ENCODE measurements at places on chromosomes 4 and X.

GRCh38 chr4:102825261-102826091, 1.9 kb downstream of the UBE2D3 start:
- peaks cover 38% of the 10 kb centered on the region for H3K4me1 ChIP-seq
- peaks cover 17% of the 10 kb centered on the region for H3K27me3 ChIP-seq
- DNase-seq = peak; percentile 48
- peaks cover 12% of the 10 kb centered on the region for H3K36me3 ChIP-seq

- no peak overlapping the region for H3K4me3 ChIP-seq
- peaks cover 30% of the 10 kb centered on the region for H3K4me1 ChIP-seq
- peaks cover 65% of the 10 kb centered on the region for H3K36me3 ChIP-seq
- no peak overlapping the region for H3K27ac ChIP-seq
Observed at GRCh38 chr4:152815078-152815477, 35.3 kb downstream of the ARFIP1 start.

DNA sequence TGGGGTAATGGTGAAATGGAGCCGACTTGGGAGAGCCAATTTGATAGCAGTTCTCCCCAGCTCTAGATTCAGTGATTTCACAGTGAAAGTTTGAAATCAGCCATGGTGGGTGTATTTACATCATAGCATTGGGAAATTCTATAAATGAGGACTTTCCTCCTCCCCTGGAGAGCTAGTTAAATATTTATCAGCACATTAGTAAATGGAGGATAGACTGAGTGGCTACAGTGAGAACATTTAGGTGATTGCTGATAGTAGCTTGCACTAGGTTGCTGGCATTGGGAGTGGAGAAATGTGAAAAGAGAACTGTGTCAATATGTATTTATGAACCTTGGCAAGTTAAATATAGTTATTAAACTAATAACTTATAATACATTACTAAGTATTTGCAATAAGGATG, 347.3 kb downstream of the CCSER1 start:
- H3K36me3 ChIP-seq = no peaks in the 10 kb centered on the region
- no peak overlapping the region for H3K4me3 ChIP-seq
- DNase-seq = no peak
- H3K27ac ChIP-seq = no peak overlapping the region
- no peaks in the 10 kb centered on the region for H3K4me1 ChIP-seq

- H3K27ac ChIP-seq = no peak overlapping the region
- H3K4me1 ChIP-seq = peaks cover 28% of the 10 kb centered on the region
- peaks cover 3% of the 10 kb centered on the region for H3K27me3 ChIP-seq
- no peak for DNase-seq
- no peaks in the 10 kb centered on the region for H3K36me3 ChIP-seq
Observed at GRCh38 chr4:158538911-158539310, 17.2 kb downstream of the RXFP1 start.

DNA sequence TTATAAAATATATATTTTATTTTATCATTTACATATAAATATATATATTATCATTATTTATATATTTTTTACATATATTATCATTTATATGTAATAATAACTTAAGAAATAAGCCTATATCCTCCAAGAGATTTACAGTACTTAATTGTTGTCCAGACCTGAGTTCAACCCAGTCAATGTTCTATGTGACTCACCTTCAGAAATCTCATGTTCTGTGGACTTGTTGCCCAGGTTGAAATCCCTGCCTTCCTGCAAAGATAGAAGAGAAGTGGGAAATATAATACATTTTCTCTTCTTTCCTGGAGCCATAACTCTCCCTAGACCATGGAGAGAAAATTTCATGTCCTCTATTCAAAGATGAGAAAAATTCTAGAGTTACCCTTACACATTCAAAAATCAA, 247.3 kb downstream of the PARM1 start:
- no peak overlapping the region for H3K4me3 ChIP-seq
- H3K4me1 ChIP-seq = no peaks in the 10 kb centered on the region
- no peak for DNase-seq
- no peak overlapping the region for H3K27ac ChIP-seq

GRCh38 chrX:16187024-16187760, 19.9 kb downstream of the MAGEB17 start:
- H3K27ac ChIP-seq = no peak overlapping the region
- H3K4me1 ChIP-seq = peaks cover 4% of the 10 kb centered on the region
- DNase-seq = no peak
- peaks cover 2% of the 10 kb centered on the region for H3K27me3 ChIP-seq
- H3K36me3 ChIP-seq = no peaks in the 10 kb centered on the region
- H3K4me3 ChIP-seq = no peak overlapping the region

- H3K27ac ChIP-seq = no peak overlapping the region
- peaks cover 1% of the 10 kb centered on the region for H3K27me3 ChIP-seq
- H3K4me3 ChIP-seq = no peak overlapping the region
- no peak for DNase-seq
Observed at GRCh38 chr4:61293707-61294400, 93.7 kb downstream of the ADGRL3 start.

GRCh38 chr4:97938141-97938540, 205.1 kb downstream of the STPG2 start:
- H3K27ac ChIP-seq = no peak overlapping the region
- DNase-seq = no peak
- peaks cover 4% of the 10 kb centered on the region for H3K4me1 ChIP-seq
- peaks cover 3% of the 10 kb centered on the region for H3K27me3 ChIP-seq

DNA sequence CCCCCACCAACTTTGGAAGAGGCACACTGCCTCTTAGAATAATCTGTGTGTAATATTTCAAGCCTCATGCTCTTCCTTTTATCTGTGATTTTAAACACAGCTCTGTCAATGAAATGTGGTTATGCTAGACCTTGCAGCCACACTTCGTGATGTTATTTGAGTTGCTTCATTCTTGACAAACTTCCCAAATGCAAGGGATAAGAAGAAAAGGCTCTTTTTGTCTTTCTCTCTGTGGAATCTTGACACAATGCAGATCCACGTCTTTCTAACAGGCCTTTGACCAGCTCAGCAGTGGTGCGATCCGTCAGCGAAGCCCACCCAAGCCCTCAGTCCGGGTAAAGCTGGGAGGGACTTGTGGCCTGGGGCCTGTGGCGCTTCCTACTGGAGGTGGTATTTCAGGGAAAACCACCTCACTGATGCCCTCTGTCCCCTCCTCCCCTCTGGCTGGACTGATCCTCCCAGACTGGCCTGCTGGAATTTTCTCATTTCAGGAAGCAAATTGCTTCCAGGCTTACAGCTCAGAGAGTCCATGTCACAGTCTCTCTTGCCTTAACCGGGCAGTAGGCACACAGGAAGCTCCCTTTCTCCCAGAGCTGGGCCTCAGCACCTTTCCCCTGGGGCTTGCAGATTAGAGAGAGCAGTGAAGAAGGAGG, 19.5 kb upstream of the CCKAR start:
- no peaks in the 10 kb centered on the region for H3K27me3 ChIP-seq
- no peak for DNase-seq
- H3K4me3 ChIP-seq = no peak overlapping the region
- no peaks in the 10 kb centered on the region for H3K36me3 ChIP-seq

DNA sequence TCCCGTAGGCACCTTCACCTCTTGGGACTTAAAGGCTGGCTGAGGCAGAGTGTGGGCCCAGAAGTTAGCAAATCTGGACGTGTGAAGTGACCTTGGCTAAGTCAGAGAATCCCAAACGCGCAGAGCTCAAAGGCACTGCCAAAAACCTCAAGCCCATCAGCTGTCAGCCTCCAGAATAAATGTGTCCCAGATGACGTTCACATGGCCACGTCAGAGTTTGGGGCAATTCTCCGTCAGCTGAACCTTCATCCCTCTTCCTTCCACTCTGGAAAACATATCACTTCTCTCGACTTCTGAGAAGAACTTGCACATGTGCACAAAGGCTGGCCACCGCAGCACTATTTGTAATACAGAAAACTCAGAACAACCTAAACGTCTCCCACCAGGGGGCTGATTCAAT, 35.7 kb upstream of the APLN start:
- no peaks in the 10 kb centered on the region for H3K27me3 ChIP-seq
- H3K4me3 ChIP-seq = no peak overlapping the region
- no peak for DNase-seq
- H3K4me1 ChIP-seq = no peaks in the 10 kb centered on the region

- H3K4me1 ChIP-seq = no peaks in the 10 kb centered on the region
- no peak for DNase-seq
- no peaks in the 10 kb centered on the region for H3K27me3 ChIP-seq
- H3K36me3 ChIP-seq = no peaks in the 10 kb centered on the region
- no peak overlapping the region for H3K27ac ChIP-seq
- H3K4me3 ChIP-seq = no peak overlapping the region
Observed at GRCh38 chr4:63618883-63619718, 790.1 kb downstream of the TECRL start.
